Karpas-422 (cell line): ENCODE measurements at places on chromosomes 3 and 15.

DNA sequence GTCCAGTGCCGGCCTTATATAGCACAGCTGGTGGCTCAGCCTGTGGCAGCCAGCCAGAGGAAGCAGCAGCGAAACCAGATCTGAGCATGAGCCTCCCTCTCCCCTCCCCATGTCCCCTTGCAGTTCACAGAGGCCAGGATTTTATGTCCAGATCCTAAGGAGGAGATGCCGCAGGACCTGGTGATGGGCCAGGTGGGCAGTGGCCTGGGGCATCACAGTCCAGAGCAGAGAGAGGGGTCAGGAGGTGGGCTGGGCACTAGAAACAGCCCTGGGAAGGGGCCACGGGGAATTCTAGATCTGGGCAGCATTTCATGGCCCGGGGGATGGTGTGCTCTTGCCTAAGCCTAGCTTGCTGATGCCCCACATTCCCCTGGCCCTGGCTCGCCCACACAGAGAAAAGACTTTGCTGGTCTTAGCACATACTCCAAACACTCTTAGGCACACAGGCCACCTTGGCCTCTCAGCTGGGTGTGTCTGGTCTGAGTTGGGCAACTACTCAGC, 259 bp upstream of the CILP start:
- DNase-seq: no peak

DNA sequence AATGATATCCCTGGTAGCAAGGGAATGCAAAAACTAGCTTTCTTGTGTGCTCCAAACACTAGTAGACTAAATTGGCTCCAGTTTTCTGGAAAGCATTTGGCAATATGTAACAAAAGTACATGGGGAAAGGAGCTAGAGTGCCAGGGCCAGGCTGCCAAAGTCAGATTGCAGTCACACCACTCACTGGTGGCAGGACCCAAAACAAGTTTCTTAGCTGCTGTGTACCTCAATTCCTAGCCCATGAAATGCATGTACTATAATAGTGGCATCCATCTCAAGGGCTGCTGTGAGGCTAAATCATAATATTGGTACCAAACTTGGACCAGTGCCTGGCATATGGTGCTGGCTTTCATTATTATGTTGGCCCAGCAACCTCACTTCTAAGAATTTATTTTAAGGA, 49.3 kb downstream of the CLDN18 start:
- no peak for DNase-seq

GRCh38 chr3:57903124-57903890, 104.9 kb upstream of the FLNB start:
- no peak for DNase-seq

DNA sequence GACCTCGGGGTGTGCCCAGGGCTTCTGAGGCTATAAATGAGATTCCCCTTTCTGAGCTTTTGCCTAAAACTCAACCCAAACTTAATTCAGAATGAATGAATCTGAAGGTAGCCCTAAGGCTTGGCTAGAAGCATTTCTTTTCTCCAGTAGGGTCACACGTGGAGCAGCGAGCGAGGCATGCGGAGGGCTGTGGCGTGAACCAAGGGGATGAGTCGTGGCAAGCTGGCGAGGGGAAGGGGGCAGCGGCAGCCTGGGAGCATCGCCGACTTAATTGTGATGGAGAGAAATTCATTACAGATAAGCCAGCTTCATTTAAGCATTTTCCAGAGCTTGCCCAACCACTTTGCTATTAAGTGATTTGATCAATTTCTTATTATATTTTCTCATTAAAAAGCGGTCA, 79.9 kb downstream of the CHSY1 start:
- no peak for DNase-seq

- no peak for DNase-seq
Observed at GRCh38 chr3:123449102-123449996, 459 bp upstream of the ADCY5 start.
